ENCODE measurements at places on chromosomes 6 and 20.

DNA sequence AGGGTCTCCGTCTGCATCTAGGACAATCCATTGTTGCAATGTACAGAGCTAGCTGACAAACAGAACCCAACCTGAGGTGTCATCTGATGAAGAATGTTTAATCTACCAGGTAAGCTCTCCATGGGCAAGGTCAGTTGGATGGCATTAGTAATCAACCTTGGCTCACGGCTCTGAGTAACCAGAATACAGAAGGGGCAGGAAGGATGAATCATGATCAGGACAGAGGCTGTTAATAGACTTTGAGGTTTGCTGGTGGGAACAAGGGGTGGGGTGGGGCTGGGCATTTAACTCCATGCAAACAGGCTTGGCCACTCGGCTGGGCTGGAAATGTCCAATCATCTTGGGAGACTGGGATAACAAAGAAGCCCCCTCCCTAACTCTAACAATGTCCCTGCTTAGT, 77.1 kb upstream of the MRPS10 start:
- DNase-seq, result no peak

DNA sequence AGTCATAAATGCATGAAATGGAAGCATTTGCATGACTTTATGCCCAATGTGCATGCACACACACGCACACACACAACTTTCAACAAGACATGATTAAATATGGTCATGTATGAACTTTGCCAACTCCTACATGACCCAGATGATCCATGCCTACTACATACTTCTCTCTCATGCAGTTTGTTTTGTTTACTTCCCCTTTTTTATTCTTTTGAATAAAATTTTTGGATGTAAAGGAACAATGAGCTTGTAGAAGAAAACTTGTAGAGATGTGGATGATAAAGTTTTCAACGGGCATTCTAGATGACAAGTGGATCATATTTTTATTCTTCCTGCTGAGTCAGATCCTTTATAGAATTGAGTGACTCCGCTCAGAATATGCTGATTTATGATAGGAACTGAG, 50.8 kb upstream of the AIG1 start:
- DNase-seq, result no peak

- DNase-seq, result no peak
Measured at GRCh38 chr6:125810445-125810844, 19.7 kb downstream of the NCOA7 start.

GRCh38 chr20:63499338-63499969, 571 bp upstream of the EEF1A2 start:
- no peak for DNase-seq

GRCh38 chr6:169286961-169287360, 33.3 kb upstream of the THBS2 start:
- DNase-seq, result no peak

- no peak for DNase-seq
Measured at GRCh38 chr20:36850759-36851158, 25.2 kb upstream of the TLDC2 start.

Measured in hippocampal formation (tissue), 2 donors.